Stimulated activated CD8-positive, alpha-beta memory T cell treated with anti-CD3 and anti-CD28 coated beads, Interleukin-4, amount 100 ng/mL, for 1 hour (primary cell): ENCODE measurements at places on chromosomes 3 and 15.

DNA sequence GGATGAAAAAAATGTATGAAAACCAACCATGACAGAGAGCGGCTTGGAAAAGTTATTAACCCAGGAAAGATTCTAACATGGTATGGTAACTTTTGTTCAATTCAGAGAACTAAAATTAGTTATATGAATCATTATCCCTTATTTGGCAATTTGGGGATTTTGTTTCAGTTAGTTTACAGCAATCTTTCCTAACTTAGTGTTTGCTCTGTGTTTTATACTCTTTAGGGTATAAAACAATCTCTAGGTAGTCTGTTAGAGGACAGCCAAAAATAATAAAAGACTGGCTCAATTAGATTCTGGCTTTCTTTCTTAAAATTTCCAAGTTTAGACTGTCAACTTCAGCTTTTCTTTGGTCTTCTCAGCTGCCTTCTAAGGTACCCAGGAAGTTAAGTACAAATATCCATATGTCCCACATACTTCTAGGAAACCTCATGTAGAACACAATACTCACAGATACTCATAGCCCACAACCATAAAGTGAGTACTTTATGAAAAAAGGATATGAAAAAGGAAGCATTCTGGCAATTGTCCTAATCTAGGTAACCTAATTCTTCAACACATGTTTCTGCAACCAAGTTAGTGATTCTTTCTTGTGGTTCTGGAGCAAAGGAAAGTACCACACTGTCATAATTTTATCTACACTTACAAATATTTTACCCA is 849.3 kb downstream of the ROBO1 start:
- DNase-seq, result no peak

GRCh38 chr3:15367059-15367458 is 34.7 kb upstream of the SH3BP5 start:
- DNase-seq, result no peak

- no peak for DNase-seq
These were observed 132.8 kb upstream of the SLC24A5 start for GRCh38 chr15:47987908-47988532.

DNA sequence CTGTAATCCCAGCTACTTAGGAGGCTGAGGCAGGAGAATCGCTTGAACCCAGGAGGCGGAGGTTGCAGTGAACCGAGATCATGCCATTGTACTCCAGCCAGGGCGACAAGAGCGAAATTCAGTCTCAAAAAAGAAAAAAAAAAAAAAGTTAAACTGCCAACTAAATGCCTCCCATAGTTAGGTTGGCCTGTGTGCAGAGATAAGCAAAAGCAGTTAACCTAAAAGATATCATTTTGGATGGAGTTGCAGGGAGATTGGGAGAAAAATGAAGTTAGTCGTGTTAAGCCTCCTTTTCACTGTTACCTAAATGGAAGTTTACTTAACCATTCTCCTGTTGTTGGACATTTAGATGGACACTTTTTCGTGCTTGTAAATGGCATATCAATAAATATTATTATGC is 11.4 kb upstream of the FETUB start:
- DNase-seq, result no peak

DNA sequence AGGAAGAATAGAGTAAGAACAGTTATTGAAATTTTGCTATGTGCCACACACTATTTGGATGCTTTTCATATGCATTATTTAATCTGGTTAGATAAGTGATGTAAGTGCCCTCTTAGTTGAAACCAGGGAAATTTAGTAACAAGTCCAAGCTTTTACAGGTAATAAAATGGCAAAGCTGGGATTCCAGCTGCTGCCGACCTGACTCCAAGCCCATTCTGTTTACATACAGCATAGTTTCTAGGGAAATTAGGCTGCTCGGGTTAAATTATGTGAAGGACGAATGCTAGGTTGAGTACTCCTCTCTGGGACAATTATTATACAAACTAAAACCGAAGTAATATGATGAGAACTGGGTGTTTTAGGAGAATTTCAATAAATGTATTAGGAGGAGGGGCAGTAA is 38.7 kb upstream of the FAH start:
- no peak for DNase-seq
